ENCODE measurements at places on chromosomes 1 and 21.

GRCh38 chr1:162663589-162664106 is 31.4 kb downstream of the DDR2 start:
- no peak for DNase-seq

DNA sequence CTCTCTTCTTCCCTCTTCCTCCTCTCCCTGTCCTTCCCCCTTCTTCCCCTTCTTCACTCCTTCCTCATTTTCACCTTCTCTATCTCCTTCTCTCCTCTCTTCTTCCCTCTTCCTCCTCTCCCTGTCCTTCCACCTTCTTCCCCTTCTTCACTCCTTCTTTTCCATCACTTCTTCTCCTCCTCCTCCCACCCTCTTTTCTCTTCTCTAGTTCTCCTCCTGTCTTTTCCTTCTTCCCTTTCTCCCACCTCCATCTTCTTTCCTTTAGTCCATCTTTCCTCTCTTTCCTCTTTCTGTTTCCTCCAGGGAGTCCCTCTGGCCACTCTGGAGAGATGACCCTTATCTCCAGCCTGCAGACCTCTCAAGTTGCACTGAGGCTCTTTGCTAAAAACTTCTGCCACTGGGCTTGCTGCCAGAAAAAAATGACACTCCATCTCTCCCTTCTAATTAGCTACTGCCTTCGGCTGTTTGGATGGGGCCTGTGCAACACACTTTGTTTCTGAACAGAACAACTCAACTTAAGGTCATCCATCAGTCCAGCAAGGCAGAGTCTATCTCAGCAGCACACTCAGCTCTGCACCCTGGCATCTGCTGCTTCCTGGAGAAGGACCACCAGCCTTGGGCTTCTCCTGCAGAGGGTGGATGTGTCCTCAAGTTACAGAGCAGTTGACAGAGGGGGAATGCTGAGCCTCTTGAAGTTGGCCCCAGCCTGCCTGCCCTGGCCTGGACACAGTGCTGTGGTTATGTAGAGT is 538.8 kb downstream of the MATN1 start:
- no peak for DNase-seq

DNA sequence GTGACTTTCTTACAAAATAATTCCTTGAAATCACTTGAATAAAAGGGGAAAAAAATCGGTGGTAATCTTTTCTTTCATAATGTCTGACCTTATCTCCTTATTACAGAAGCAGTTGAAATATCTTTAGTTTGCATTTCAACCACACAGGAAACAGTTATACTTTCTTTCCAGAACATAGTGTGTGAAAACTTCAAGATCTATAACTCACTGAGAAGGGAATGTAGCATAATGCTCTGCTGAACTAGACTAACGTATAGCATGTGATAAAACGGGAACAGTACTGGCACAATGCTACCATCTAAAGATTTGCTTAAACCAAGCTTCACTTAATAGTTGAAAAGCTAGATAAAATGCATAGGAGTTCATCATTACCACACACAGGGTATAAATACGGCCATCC is 45.0 kb downstream of the VAV3 start:
- DNase-seq, result no peak

GRCh38 chr1:157785248-157785647 is 8.3 kb upstream of the FCRL2 start:
- DNase-seq, result no peak

- DNase-seq, result peak; percentile 45
Measured at GRCh38 chr1:27113861-27114260, 41.1 kb downstream of the SLC9A1 start.

- DNase-seq, result no peak
Measured at GRCh38 chr1:230700132-230700531, 13.8 kb downstream of the AGT start.

DNA sequence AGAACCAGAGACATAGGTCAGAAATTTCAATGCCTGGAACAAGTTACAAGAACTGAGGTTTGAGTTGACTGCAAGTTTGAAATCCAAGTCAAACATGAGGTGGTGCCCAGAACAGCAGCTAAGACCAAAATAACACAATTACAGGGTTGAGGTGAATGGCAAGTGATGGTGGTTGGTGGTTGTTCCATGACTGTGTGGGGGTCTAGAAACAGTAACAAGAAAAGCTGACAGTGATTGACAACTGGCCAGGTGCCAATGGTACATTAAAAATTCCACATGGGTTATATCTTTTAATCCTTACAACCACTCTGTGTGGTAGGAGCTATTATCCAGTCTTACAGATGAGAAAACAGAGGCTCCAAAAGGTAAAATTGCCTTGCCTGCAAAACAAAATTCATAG is 32.0 kb downstream of the RIMS3 start:
- DNase-seq, result no peak

GRCh38 chr1:38129971-38130370 is 83.4 kb upstream of the POU3F1 start:
- no peak for DNase-seq

DNA sequence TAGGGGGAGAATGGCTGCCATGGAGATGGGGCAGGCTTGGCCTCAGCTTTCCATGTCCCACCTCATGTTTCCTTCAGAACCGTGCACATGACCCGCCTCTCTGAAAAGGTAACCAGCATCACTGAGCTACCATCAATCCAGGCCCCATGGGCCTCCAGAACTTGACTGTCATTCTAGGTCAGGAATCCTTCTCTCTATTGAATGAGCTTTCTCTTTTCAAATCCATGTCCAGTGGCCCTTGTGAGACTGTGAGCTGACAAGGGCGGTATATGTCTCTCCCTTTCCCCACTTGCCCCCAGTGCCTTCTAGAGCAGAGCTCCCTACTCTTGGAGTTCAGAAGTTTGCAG is 4.4 kb downstream of the CSRP1 start:
- no peak for DNase-seq

GRCh38 chr1:202348005-202348508 is 442 bp upstream of the PPP1R12B start:
- DNase-seq, result no peak

DNA sequence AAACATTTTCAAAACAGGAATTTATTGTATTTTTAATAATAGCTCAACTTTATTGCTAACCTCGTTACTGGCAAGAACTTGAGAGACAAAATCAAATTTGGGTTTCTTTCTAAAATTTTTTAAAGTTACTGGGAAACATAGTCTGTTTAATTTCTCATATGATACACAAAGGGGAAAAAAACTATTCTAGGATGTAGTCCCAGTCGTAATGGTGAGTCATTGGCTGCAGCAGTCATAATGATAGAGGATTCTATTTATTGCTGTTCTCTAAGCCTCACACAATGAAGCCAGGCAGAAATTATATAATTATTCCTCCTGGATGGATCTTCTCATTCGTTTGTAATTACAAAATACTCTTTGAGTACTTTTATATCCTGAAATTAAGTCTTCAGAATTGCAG is 326.5 kb upstream of the SGIP1 start:
- no peak for DNase-seq

- no peak for DNase-seq
Measured at GRCh38 chr1:201499795-201500669, 6.9 kb downstream of the CSRP1 start.

GRCh38 chr21:31460980-31461379 is 116.9 kb upstream of the TIAM1 start:
- DNase-seq, result peak; percentile 58

Measured in natural killer cell (primary cell).